ENCODE measurements at places on chromosomes 2 and 18.

DNA sequence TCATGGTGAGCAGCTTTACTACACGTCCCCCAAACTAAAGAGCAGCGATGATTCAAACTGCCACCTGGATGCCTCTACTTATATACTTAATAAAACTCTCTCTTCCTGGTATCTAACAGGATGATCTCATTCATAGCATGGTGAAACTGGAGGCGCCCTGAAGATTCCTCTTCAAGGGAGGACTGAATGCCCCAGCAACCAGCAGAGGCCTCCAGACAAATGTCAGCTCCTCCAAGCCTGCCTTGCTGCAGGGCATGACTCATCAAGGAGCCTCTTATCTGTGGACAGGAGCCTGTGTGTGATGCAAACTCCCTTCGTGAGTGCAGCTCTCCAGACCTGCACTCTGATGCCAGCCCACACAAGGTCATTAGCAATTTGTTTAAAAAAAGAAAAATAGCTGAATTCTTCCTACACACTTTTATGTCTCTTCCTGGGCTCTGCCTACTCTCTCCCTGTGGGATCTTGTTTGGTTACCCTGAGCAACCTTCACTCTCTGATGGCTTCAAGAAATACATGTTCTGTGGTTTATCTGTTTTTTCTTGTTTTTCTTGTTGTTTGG, 30.2 kb downstream of the LONRF2 start:
- DNase-seq, result no peak

GRCh38 chr2:101729521-101730190, 32.1 kb downstream of the MAP4K4 start:
- no peak for DNase-seq

DNA sequence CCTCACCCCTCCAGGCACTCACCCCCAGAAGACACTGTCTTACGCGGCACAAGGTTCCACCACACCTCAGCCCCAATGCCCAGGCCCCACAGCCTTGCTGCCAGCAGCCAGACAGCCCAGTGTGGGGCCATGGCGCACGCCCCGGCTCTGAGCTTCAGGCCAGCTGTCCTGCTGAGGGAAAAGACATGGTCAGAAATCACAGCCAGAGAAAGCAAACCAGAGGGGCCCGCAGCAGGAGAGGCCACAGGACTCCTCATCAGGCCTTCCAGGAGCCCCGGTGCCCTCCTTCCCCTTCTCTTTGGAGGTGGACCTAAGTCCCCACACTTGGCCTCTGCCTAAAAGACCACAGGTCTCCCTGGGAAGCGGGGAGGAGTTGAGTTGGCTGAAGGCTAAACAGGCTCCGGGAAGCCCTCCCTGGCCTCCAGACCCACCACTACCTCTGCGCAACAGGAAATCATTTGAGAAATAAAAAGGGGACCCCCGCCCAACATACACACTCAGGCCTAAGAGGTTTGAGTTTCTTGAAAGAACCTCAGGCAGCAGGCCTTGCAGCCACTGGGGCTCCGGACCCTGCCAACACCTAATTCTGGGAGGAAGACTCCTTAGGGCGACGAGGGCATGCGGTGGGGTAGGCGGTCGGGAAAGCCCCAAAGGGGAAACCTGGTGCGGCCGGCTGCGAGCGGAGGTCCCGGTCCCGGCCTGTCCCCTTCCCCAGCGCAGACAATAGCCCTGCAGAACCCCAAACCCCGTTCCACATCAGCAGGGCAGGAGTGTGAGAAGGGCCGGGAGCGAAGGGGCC, 1.9 kb downstream of the SEMA4C start:
- DNase-seq, result peak; percentile 26

DNA sequence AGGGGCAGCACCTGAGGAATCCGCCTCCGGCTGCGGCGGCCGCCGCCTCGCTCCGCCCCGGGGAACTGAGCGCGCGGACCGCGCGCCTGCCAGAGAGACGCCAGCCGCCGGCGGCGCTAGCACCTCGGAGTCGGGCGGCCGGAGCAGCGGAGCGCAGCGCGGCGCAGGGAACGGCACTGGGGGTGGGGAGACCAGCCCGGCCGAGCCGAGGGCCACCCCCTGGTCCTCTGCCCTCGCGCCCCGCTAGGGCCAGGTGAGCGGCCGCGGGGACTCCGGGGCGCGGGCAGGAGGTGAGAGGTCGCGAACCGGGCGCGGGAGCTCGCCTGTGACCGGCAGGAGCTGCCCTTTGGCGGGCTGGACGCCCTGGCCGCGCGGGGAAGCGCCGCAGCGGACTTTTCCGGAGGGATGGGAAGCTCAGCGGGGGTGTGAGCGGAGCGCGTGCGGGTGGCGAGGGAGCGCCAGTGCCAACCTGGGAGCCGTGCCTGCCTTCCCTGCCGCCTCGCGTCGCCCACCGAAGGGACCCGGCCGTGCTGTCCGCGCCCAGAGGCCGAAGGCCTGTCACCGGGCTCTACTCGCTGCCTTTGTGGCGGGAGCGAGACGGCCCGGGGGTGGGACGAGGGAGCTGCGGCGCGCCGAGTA, at the start of gene GREB1L:
GREB1L (plus strand) TSS at position 92 of the 639 bp plus-strand sequence. CDS start 141,287 bp downstream, outside the sequence.
- DNase-seq, result peak; percentile 10

DNA sequence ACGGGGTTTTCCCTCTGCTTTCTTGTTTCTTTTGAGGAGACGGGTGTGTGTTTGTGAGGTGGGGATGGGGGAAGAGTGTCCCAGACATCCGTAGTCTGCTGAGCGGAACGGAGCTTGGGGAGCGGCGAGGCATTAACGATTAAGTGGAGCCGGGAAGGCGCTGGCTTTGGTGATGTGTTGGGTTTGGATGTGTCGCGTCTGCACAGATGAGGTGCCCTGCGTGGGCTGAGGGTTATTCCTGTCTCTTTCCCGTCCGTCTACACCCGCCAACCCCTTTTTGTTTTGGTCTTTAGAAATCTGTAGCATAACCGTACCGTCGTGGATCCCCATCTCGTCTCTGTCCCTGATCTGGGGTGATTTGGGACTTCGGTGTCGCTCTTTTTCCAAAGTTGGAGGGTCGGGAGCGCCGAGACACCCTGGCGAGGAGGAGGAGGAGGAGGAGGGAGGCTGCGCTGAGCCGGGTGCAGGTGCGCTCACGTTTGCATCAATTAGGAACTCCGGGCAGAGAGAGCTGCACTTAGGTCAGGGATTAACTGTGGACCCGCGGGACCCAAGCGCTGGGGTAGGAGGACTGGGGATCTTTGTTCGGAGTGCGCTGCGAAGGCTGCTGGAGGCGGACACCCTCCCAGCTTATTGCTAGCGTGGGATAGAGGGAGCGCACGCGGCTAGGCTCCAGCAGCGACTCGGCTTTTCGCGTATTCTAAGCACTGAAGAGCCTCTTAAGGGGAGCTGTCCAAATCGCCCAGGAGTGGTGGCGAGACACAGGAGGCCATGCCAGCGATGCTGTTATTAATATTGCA, 720.3 kb downstream of the DPP10 start:
- no peak for DNase-seq

GRCh38 chr2:155412598-155412997, 714.1 kb downstream of the KCNJ3 start:
- no peak for DNase-seq

DNA sequence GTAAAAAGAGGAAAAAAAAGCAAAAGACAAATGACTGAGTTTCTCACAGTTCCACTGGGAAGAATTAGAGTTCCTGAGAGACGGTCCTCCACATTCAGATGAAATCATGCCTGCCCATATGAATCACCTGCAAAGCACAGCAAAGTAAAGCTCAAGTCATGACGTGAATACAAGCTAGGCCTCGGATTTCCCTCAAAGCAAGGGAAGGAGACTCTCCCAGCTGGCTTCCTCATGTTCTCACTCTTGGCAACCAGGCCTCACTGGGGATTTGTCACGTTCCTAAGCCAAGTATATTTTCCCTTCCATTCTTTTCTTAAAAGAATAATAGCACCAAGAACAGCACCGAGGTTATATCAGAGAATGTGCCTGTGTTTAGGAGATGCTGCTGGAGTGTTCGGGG, 47.0 kb downstream of the CYP27C1 start:
- no peak for DNase-seq

DNA sequence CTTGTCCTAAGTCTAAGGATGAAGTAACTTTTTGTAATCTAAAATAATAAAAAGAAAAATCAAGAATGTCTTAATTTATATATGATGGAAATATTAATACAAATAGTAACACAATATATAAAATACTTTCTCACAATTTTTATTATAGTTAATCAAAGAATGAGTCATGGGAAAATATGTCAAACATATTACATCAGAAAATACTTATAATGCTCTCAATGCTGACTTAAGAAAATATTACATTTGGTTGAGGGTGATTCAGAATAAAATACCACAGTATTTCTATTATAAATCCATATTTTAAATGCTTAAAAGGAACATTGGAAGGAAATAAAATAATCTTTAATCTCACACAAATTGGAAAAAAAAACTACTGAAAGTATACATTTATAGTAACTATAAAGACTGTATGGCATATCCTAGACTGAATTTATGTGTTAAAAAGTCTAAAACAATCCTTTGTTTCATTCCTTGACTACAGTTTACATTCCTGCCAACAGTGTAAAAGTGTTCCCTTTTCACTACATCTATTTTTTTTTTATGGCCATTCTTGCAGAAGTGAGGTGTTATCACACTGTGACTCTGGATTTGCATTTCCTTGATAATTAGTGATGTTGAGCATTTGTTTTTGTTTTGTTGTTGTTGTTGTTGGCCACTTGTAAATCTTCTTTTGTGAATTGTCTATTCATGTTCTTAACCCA, 1573.5 kb upstream of the ACVR2A start:
- no peak for DNase-seq

GRCh38 chr2:51231071-51231470, 199.1 kb upstream of the NRXN1 start:
- DNase-seq, result no peak

- no peak for DNase-seq
Measured at GRCh38 chr2:102337481-102338386, 17.9 kb upstream of the IL18R1 start.

- DNase-seq, result no peak
Measured at GRCh38 chr2:175742367-175742766, 259.7 kb downstream of the LNPK start.

DNA sequence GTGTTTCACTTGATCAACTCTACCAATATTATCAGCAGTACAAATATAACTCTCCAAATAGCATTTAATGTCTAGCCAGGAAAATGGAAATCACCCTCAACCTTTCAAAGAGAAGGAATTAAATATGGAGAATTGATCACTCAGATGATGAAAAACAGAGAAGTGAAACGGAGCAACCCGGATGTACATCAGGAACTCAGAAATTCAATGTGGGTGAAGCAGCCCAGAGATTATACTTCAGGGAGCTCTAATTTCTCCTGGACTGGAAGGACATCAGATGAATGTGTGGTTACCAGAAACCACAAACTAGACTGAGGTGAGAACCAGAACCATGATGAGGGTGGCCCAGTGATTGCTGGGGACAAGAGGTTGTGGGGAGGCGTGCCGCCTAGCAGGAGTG, 35.5 kb upstream of the COBLL1 start:
- DNase-seq, result no peak
